ENCODE measurements at places on chromosomes 11 and 22.

GRCh38 chr11:19890308-19890707 is 177.7 kb downstream of the NAV2 start:
- peak; percentile 68 for DNase-seq

GRCh38 chr22:45096256-45096907 is 67.3 kb upstream of the NUP50 start:
- DNase-seq, result peak; percentile 88

- DNase-seq, result peak; percentile 73
These were observed 18.1 kb upstream of the INCENP start for GRCh38 chr11:62105667-62106191.

DNA sequence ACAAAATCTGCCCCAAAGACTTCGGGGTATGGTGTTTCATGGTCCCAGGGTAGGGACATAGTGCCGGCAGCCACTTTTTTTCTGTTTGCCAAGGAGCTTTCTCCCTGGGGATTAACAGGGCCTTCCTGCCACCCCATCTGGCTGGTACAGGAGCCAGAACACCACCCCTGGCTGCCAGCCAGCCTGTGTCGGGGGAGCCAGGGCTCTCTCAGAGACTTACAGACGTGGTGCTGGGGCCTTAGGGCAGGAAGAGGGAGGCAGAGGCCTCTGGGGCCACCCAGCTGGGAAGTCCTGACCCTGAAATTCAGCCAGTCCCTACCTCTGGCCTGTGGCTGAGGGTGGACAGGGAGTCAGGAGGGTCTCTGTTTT is 52.4 kb upstream of the CDON start:
- DNase-seq, result peak; percentile 58

All from adipocyte (in vitro differentiated cells).